Esophagus squamous epithelium (tissue), 5 donors: ENCODE measurements at places on chromosomes 5 and 9.
A peak's percentile ranks its signal among the peaks of the same experiment; 100 is the strongest.

GRCh38 chr5:72955143-72955767 lies 586 bp upstream of the FCHO2 start:
- peak; percentile 28 for DNase-seq

DNA sequence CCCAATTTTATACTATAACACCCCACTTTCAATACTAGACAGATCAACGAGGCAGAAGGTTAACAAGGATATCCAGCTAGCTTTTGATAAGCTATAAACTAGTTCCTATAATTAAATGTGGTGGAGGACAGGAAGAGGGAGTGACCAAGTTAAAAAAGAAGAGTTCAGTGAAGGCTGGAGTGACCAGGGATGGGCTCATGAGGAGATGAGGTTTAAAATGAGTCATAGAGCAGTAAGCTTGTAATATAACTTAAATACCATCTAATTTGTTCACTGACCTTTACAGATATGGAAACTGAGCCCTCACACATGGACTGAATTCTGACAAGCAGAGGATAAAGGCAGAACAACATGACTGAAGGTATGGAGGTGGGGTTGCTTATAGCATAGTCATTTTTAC lies 284.5 kb downstream of the SPATA31D1 start:
- DNase-seq = no peak

- peak; percentile 21 for DNase-seq
Measured at GRCh38 chr5:87411973-87412629, 629 bp downstream of the CCNH start.

- no peak for DNase-seq
Measured at GRCh38 chr5:80152778-80153177, 103.1 kb downstream of the SERINC5 start.

GRCh38 chr5:72390836-72391235 lies 70.7 kb downstream of the PTCD2 start:
- DNase-seq = no peak

- DNase-seq = no peak
Measured at GRCh38 chr5:172603251-172603806, 37.7 kb upstream of the NEURL1B start.

DNA sequence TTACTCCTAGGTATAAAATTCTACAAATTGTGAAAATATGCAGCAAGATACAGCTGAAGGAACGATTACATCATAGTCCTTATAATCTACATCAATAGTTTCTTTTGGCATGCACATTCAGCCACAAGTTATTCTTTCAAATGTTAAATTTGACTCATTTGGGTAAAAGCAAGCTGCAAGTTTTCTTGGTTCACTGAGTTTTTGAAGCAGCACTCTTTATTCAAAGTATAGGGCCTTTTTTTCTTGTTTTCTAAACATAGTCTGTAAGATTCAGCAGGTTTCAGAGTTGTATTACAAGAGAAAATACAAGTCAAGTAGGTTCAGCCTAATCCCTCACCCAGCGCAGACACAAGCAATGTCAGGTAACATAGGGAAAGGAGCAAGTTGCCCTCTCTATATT lies 981.5 kb downstream of the PTPRD start:
- DNase-seq = no peak

- no peak for DNase-seq
Measured at GRCh38 chr5:73214306-73214705, 41.3 kb downstream of the TMEM174 start.

- DNase-seq = no peak
Measured at GRCh38 chr5:108579236-108579635, 168.5 kb upstream of the FER start.

- DNase-seq = no peak
Measured at GRCh38 chr5:125829349-125829748, 593.9 kb upstream of the GRAMD2B start.
